DMS53 (cell line): ENCODE measurements at places on chromosomes 7 and 10.

- no peak for DNase-seq
Measured at GRCh38 chr7:118689403-118689802, 464.9 kb downstream of the ANKRD7 start.

GRCh38 chr7:132403465-132404110 lies 172.7 kb downstream of the PLXNA4 start:
- no peak for DNase-seq

- peak; percentile 75 for DNase-seq
Measured at GRCh38 chr7:43906331-43907010, at the start of gene URGCP. TSS of gene URGCP (minus strand) at chr7:43906596. CDS start at chr7:43906575, 21 bp downstream.

GRCh38 chr7:112202816-112203215 lies 3.4 kb downstream of the DOCK4 start:
- peak; percentile 75 for DNase-seq

GRCh38 chr10:867807-868206 lies 63.7 kb downstream of the LARP4B start:
- DNase-seq, result no peak

DNA sequence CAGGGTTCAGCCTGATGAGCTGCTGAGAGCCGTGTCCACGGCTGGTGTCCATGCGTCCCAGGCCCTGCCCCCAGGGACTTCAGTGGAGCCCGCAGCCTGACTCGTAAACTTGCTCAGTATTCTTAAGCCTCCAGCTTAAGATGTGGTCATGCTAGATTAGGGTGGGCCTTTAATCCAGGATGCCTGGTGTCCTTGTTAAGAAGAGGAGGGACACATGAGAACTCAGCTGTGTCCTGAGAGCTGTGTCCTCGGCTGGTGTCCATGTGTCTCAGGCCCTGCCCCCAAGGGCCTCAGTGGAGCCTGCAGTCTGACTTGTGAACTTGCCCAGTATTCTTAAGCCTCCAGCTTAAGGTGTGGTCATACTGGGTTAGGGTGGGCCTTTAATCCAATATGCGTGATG lies 23.0 kb downstream of the DOCK1 start:
- DNase-seq, result no peak

DNA sequence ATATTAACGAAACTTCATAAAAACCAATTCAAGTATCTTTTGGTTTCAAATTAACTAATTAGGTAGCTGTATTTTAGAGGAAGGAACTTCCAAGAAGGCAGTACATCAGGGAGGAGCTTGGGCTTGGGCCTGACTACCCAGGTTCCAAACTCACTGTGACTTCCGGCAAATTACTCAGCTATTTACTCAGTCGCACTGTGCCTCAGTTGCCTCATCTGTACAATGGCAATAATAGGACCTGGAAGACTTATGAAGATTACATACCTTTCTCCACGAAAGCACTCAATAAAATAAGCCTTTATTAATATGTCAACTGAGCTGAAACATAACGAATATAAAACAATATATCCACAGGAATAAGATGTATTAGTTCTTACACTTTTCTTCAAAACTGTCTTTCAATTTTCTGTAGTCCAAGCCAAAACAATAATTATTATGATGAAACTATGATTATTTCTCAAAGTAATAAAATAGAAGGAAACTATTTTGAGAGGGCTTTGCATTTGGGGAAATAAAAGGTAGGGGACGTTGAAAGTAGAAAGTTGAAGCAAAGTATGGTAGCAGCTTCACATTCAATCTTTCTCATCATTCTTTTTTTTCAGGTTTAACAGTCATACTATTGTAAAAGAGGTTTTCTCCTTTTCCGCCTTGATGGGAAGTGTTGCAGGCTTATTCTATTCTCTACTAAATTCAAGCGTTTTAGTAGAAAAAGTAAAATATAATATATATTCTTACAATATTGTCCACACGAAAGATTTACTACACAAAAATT lies 10.5 kb upstream of the EBLN1 start:
- peak; percentile 42 for DNase-seq

- no peak for DNase-seq
Measured at GRCh38 chr10:116029826-116030225, 243.2 kb downstream of the GFRA1 start.

- no peak for DNase-seq
Measured at GRCh38 chr10:6795541-6795940, 215.5 kb upstream of the PRKCQ start.

GRCh38 chr7:105337529-105337928 lies 51.2 kb downstream of the SRPK2 start:
- no peak for DNase-seq

GRCh38 chr10:16995867-16996529 lies 133.6 kb downstream of the CUBN start:
- DNase-seq, result peak; percentile 31

GRCh38 chr7:151009327-151010036 lies 14.8 kb downstream of the ATG9B start:
- no peak for DNase-seq

GRCh38 chr10:49009199-49009979 lies 69.7 kb upstream of the LRRC18 start:
- DNase-seq, result no peak
